Activated CD8-positive, alpha-beta memory T cell treated with anti-CD3 and anti-CD28 coated beads for 4 hours (primary cell): ENCODE measurements at places on chromosomes 3 and 15.

GRCh38 chr15:63783441-63783840 is 50.3 kb downstream of the HERC1 start:
- DNase-seq = no peak

- DNase-seq = no peak
These were observed 297.9 kb downstream of the EDEM1 start for GRCh38 chr3:5485427-5485826.

GRCh38 chr15:81101894-81102815 is 31.9 kb upstream of the CFAP161 start:
- no peak for DNase-seq

DNA sequence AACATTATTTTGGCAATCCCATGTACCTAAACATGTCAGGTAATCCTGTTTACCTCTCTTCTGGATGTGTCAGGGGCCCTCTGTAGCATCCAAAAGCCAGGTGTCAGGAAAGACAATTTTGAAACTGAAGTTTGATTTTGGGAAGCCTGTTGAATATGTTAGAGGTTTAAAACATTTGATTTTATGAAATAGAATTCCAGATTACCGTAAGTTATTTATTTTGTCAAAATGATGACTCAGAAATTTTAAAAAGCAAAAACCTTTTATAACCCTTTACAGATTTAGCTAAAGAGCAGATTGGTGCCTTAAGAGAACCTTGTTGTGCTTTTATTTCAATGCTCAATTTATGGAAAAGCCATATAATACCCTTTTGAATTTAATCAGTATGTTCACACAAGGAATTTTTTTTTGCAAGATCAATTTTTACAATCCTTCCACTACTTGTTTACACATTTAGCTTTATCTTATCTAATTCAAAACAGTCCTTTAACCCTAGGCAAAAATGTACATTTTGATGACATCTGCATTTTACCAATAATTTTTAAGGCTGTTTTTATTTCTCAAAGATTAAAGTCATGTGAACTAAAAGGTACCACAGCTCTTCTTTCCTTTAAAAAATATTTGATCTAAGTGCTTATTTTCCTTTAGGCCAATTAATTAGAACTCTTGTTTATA is 10.0 kb downstream of the KIF15 start:
- no peak for DNase-seq

GRCh38 chr3:71391361-71391760 is 192.2 kb downstream of the FOXP1 start:
- DNase-seq = no peak

DNA sequence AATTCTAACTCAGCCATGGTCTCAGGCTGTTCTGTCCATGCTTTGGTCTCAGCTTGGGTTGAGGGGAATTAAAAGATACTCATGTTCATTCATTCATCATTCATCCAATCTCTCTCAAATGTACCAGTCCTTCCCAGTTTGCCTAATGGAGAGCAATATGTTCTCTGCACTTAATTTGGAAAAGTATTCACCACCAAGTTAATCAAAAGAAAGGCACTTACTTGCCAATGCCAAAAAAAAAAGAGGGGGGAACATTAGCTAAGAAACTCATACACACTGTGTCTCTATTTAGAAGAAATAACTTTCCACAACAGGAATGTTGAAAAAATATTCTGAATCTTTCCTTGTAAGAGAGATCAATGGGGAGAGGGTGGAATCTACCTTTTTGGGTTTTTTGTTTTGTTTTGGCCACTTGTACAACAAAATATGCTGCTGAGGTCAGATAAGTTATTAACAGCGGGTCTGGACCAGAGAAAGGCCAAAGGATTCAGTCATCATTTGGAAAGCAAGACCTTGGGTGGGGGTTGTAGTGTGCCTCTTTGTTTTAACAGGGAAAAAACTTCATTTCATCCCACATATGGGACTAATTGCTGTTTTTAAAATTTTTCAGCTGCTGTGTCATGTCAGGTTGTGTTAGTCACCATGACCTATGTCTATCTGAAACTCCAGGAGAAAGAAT is 152.3 kb downstream of the FBN1 start:
- no peak for DNase-seq

DNA sequence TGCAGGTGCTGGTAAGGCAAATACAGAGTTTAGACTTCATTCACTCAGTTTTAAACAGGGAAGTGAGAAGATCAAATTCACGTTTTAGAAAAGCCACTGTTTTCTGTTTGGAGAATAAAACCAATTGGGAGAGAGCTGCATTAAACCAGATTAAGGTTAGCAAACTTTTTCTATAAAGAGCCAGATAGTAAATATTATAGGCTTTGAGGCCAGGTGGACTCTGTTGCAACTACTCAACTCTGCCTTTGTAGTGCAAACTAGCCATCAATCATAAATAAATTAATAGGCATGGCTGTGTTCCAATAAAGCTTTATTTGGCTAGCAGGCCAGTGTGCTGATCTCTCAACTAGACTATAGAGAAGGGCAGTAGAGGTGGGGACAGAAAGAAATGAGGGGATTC is 33.5 kb downstream of the SUCLG2 start:
- DNase-seq = no peak

- no peak for DNase-seq
These were observed 136.9 kb downstream of the HCN4 start for GRCh38 chr15:73231661-73232419.

DNA sequence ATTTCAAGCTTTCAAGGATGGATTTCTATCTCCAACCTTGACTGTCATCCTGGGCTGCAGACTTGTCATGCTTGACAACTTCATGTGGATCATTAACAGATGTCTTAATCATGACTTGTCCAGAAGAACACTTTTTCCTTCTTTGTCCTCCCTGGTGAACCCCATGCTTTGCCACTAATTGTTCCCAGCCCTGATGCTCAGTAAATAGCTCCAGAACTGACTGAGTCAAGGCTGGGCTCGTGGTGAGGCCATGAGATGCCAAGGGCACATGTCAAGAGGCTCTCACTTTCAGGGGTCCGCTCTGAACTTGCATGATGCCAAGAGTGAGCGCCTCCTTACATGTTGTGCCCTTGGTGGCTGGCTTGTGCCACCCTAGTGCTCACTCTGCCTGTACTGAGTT is 48.9 kb upstream of the KY start:
- DNase-seq = no peak

DNA sequence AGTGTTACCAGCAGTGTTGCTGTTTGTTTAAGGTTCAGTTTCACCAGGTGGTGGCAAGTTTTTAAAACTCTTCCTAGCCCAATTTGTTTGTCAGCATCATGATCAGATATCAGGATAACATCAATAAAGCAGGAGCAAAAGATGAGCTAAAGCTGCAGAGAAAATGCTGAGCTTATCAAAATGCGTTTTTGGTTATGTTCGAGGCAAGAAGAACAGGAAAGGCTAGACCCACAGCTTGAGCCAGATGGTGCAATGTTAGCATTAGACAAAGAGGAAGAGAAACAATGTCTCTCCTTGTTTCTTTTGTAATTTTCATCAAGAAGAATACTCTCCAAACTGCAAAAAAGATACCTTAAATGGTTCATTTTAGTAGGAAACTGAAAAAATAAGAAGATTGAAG is 66.2 kb downstream of the THRB start:
- DNase-seq = no peak

DNA sequence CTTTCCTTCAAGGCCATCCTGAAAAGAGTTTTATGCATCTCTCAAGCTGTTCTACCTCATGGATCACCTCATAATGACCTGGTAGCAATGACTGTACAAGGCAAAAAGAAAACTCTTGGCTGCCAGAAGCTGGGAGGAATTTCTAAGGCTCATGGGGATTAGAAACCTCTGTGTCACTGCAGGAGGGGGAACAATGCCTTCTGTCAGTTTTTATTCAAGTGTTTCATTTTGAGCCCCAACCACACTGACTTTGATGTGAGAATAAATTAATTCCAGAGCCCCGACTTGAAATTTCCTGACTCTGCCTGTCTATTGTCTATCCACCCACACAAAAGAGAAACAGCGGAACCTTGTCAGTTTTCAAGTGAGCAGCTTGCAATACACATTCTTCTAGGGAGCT is 58.7 kb upstream of the MRPL3 start:
- DNase-seq = no peak

- no peak for DNase-seq
These were observed 51.9 kb downstream of the HOMER2 start for GRCh38 chr15:82900511-82901060.

DNA sequence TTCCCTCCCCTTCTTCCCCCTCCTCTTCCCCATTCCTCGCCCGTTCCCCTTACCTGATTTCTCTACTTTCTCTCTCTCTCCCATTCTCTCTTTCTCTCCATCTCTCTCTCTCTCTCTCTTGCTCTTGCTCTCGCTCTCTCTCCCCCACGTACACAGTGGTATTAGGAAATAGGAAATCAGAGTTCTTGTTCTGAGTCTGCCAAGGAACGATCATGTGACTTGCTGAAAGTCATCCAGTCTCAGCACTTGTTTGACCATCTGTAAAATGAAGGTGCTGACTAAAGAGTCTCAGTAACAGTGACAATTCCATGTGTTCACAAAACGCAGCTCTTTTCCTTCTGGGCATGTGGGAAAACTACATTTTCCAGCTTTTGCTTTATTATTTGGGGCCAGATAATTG is 445.0 kb upstream of the TGFBR2 start:
- no peak for DNase-seq

- no peak for DNase-seq
These were observed 349.3 kb upstream of the RGMA start for GRCh38 chr15:93438310-93438709.

GRCh38 chr3:16932877-16933276 is 48.1 kb downstream of the PLCL2 start:
- no peak for DNase-seq

DNA sequence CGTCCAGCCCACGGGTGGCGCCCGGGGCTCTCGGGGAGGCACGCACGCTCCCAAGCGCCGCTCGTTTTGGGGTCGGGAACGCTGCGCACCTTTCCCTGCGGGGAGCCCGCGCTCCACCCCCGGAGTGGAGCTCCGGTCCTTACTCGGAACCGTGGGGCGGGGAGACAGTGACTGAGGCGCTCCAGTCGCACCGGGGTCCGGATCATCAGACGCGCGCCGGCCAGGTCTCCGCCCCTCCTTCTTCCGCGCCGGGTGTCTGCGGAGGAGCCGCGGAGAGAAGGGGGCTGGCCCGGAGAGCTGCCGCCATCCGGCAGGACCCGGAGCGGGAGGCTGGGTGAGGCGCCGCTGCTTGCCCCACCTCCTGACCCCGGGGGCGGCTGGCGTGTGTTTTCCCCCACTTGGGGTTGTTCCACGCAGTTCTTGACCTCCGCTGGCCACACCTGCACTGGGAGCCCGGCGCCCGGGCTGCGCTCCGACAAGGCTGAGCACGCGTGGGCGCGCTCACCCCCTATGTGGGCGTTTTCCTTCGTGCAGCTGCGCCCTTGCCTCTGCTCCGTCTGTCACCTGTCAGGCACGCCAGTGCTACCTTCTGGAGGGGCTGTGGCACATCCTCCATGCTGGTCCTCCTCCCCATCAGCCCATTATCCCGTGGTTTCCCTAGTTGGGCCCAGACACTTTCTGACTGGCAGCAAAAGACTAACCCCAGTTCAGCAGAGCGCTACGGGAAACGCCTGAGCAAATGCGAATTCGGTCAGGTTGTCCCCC is at the start of gene MCF2L2:
MCF2L2 (minus strand) TSS at position 173 of the 765 bp plus-strand sequence. CDS start 642 bp downstream, outside the sequence.
- DNase-seq = peak; percentile 50

DNA sequence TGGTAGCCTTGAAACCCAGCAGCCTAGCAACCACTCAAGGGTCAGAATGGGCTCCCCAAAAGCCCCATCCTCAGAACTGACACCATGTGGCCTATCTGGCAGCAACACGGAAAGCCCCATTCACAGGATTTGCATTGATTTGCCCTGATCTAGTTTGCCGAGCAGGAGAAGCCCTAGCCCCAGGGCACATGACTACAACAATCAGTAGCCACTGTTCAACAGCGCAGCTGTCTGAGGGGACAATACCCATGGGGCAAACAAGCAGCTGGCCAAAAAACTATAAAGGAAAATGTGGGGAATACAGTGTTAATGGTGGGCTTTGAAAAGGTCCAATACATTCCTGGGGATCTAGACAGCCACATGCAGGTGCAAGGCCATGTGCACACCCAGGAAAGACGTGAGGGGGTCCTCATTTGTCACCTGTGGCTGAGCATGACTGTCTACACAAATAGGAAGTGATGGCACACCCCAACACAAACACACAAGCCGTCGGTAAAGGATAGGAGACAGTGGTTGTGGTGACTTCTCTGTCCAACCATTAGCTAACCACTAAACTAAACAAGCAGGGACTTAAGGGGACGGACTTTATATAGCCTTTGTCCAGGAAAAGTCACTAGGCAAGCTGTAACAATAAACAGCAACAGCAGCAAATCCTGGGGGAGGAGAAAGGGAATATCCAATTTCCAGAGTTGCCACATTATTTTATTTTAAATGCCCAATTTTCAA is 113.7 kb downstream of the LRIG1 start:
- no peak for DNase-seq

DNA sequence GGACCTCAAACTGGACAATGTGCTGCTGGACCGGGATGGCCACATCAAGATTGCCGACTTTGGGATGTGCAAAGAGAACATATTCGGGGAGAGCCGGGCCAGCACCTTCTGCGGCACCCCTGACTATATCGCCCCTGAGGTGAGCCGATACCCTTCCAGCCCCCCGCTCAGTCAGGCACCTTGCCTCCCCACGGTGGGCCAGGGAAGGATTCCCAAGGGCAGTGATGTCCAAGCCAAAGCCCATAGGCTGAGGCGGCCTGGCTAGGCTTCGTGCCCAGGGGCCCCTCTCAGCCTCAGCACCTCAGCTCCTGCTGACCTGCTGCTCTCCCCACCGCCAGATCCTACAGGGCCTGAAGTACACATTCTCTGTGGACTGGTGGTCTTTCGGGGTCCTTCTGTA is 27.7 kb downstream of the PRKCD start:
- DNase-seq = no peak

DNA sequence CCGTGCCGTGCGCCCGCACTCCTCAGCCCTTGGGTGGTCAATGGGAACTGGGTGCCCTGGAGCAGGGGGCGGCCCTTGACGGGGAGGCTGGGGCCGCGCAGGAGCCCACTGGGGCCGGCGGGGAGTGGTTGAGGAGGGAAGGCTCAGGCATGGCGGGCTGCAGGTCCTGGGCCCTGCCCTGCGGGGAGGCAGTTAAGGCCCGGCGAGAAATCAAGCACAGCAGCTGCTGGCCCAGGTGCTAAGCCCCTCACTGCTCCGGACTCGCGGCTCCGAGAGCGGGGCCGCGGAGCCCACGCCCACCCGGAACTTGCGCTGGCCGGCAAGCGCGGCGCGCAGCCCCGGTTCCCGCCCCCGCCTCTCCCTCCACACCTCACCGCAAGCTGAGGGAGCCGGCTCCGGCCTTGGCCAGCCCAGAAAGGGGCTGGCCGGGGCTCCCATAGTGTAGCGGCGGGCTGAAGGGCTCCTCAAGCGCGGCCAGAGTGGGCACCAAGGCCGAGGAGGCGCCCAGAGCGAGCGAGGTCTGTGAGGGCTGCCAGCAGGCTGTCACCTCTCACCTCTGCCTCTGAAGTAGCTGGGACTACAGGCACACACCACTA is 7.8 kb downstream of the GP9 start:
- DNase-seq = no peak

GRCh38 chr15:29672923-29673809 is 149.1 kb downstream of the TJP1 start:
- no peak for DNase-seq

- no peak for DNase-seq
These were observed 54.6 kb upstream of the PIAS1 start for GRCh38 chr15:67999320-68000100.
